ENCODE measurements at places on chromosomes 5 and 9.

DNA sequence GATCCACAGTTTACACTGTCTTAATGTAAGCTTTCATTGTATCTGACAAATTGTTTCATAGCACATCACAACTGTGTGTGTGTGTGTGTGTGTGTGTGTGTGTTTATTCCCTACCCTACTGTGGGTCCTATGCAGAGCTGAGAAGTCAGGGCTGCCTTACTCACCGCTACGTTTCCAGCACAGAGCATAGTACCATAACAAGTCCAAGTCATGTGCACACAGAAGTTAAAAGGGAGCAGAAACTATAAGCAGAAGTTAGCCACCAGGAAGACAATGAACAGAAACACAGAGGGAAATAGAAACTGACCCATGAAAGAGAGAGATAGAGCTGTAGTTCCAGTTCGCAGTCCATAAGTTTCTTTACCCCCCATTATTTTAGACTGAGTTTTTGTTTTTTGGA is 38.2 kb upstream of the DMXL1 start:
- DNase-seq: no peak

DNA sequence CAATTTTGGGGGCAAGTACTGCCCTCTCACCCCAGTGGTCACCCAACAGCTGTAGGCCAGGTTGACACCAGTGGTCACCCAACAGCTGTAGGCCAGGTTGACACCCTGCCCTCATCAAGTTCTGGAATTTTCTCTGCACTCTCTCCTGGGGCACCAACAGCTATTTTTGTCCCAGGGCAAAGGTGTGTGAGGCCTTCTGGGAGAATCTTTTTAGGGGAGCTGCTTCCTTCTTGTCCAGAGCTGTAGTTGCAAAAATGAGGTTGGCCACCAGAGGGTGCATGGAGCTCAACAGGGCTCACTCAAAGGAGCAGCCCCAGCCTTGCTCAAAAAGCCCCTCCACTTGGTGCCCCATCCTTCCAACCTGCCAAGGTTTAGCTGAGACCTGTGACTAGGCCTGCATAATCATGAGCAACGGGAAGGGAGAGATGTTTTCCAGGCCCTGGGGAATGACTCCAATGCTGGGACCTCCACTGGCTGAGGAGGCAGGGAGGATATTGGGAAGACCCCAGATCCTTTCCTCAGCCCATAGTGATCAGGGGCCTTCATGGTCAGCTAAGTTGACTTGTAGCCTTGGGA is 10.6 kb upstream of the P4HA2 start:
- peak; percentile 67 for DNase-seq

DNA sequence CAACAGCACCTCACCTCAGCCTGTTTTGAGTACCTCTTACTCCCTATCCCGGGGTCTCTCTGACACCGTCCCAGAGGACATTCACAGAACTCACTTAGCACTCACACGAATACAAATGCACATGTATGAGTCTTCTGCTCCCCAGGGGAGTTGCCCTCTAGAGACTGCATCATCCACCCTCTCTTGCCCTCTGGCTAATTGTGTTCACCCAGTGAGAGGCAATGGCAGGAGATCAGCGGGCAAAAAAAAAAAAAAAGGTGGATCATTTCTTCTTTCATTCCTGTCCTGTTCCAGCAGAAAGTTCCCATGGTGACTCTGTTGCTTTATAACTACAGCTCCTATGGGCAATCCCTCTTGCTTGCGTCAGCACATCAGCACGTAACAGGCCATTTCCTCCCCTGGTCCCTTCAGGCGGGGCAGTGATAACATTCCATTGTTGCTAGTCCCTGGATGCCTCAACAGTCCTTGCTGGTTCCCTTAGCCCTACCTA is 23.5 kb upstream of the SNX2 start:
- DNase-seq: no peak

GRCh38 chr5:74400067-74400466 is 240.5 kb downstream of the ENC1 start:
- DNase-seq: no peak

DNA sequence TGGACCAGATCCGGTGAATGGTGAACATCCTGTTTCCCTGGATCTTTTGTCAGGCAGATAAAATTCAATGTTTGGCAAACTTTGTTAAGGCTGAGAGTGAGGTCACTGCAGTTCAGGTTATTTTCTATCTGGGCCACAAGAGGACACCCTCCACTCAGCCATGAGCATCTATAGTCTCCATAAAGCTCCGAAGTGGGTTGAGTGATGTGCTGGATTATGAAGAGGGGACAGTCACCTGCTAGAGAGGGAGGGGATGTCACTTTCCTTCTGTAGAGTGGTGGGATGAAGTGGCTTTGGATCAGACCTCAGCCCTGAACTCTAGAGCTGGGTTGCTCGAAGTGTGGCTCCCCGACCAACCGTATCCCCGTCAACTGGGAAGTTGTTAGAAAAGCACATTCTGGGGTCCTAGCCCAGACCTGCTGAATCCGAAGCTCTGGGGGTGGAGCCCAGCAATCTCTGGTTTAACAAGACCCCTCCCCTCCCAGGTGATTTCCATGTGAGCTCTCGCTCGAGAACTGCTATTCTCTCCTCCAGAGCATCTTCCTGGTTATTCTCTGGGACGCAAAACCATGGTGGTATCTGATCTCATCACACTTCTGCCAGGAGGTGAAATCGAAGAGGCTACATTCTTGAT is 31.8 kb upstream of the FGF1 start:
- DNase-seq: peak; percentile 68

GRCh38 chr5:68740226-68740910 is 353.4 kb upstream of the SLC30A5 start:
- DNase-seq: no peak

- DNase-seq: no peak
These were observed 35.4 kb downstream of the DOCK8 start for GRCh38 chr9:250039-250438.

DNA sequence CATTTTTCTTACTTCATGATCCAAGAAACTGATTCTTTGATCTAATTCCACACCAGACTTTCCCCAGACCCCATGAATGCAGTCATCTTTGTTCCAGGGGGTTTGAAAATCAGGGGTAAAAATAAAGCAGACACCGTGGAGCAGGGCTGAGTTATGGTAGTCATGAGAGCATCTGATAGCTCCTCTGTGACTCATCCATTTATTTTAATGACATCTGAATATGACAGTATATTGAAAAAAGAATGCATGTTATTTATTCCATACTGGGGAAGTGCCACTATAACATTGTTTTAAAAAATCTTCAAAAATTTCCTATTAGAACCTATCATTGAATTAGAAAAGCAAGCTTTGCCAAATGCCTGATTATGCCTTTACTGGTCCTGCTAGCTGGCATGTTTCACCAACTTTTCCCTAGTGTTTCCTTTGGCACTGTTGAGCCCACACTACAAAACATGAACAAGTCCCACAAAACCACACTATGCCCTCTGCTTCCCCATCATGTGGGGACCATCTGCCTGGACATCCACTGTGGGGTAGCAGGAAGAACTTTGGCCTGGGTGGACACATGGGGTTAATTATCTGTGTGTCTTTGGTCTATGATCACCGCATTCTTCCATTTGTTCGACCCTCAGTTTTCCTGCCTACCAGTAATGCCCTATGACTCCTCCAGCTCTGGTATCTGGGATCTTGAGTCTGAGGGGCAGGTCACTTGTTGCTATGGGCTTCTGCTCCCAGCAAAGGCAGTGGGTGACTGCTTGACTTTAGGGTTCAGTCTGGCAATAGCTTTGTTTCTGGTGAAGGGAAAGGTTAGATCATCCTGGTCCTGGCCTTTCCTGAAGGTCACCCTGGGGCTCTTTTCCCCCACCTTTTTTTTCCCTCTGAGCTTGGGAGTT is 82.7 kb upstream of the PANK3 start:
- DNase-seq: no peak

DNA sequence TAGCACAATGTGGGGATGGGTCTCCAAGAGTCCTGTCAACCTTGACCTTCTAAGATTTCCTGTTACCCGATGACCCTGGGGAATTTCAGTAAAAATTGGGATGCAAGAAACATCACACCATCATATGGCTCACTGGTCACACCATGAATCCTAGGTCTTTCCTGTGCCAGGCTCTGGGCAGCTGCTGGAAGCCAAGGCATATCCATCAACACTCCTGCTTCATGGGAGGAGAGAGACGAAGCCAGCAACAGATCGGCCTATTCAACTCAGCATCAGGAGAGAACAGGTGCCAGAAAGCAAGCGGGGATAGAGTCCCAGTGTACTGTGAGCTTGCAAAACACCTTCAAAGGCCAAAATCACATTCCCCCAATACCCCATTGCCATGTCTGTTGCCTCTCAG is 6.5 kb upstream of the NEK6 start:
- DNase-seq: no peak

GRCh38 chr9:33117306-33117705 is 40.8 kb upstream of the SMU1 start:
- no peak for DNase-seq

- no peak for DNase-seq
These were observed 73.0 kb downstream of the RASEF start for GRCh38 chr9:82989929-82990328.

DNA sequence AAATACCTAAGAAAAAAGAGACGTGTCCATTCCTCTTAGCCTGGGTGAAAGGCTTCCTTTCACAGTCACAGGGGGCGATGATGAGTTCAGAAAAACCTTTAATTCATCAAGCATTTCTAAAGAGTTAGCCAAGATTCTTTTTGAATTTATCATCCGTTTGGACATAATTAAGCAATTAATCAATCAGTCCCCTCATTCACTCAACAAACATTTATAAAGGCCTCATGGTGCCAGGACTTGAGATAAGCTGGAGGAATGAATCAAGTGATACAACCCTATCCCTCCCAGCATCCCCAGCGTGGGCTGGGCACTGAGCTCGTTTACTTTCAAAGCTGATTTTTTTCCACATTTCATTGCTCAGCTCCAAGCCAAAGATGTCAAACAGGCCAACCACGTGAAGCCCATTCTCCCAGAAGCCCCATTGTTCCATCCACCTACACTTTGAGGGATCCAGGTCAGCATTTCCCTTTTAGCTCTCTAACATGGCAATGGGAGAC is 140.5 kb downstream of the SLIT3 start:
- DNase-seq: no peak

GRCh38 chr9:130487500-130487899 is 42.7 kb downstream of the ASS1 start:
- no peak for DNase-seq

DNA sequence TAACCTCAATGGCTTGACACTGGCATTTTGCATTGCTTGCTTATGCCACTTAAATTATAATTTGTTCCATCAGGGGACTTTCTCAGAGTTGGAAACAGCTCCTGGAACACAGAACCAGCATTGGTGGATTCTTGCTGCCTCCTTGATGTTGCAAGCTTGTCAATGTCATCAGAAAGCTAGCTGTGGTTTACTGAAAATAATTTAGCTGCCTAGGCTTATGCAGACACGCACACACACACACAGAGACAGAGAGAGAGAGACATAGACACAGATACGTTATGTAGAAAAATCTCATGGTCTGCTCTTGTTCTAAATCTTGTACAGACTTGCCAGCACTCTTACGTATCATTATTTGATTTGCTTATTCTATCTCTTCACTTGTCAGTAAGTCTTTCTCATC is 78.0 kb downstream of the HMHB1 start:
- no peak for DNase-seq

- no peak for DNase-seq
These were observed 106.4 kb upstream of the SLC12A2 start for GRCh38 chr5:127976991-127977717.

GRCh38 chr5:32390819-32391591 is 53.5 kb downstream of the ZFR start:
- no peak for DNase-seq

GRCh38 chr5:124596595-124597421 is 149.6 kb downstream of the ZNF608 start:
- no peak for DNase-seq

GRCh38 chr9:92097997-92098482 is 17.2 kb downstream of the SPTLC1 start:
- peak; percentile 18 for DNase-seq

DNA sequence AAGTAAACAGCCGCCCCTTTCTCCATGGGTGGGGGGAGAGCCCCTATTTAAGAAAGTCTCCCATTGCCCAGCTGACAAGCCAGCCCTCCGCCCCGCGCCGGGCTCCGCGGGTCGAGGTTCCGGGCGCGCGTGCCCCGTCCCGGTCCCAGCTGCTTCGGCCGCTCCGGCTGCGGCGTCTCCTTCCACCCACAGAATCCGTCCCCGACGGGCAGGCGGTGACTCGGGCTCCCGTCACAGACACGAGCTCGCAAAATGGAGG is 223 bp downstream of the NR3C1 start:
- DNase-seq: no peak

DNA sequence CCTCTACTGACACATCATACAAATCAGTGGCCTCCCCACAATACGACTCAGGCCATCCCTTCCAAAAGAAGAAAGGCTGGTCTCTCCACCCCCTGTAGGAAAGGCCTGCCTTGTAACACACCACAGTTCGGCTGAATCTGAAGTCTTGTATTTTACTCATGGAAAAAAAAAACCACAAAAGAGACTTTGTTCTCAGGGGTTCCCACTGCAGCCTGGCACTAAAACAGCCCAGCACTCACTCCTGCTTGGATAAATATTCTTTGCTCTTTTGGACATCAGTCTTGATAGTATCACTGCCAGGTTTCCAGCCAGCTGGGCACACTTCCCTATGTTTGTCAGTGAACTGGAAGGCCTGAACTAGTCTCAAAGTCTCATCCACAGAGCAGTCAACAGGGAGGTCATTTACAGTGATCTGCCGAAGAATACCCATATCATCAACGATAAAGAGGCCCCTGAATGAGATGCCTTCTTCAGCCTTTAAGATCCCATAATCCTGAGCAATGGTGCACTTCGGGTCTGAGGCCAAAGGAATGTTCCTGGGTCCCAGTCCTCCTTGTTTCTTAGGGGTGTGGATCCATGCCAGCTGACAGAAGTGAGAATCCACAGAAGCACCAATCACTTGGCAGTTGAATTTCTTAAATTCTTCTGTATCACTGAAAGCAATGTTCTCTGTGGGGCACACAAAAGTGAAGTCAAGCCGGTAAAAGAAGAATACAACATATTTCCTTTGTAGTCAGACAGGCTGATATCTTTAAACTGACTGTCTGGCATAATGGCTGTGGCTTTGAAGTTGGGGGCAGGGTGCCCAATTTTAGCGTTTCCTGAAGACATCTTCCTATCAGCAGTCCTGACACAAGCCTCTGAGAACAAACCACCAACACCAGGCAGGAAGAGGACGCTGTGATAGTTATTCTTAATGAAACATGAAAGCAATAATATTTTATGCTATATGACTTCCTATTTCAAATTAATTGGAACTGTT is 198.1 kb downstream of the LURAP1L start:
- DNase-seq: no peak

GRCh38 chr5:92758552-92758951 is 822.5 kb downstream of the NR2F1-AS1 start:
- no peak for DNase-seq

- DNase-seq: no peak
These were observed 12.5 kb upstream of the FAM120AOS start for GRCh38 chr9:93465855-93466254.

DNA sequence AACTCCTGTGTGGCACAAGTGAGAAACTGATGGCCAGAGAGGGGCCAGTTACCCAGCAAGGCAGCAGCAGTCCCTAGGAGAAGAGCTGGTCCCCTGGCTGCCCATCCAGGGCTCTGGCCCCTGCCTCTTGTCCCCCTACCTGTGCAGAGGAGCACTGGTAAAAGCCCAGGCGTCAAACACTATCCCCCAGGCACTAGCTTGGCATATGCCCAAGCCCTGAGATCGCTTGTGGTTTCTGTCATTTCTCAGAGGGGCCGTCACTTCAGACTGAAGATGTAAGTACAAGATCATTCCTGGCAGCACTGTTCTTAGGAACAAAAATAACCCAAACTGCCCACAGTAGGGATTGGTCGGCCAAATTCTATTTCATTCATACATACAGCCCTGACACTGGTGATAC is 53.9 kb downstream of the COL15A1 start:
- DNase-seq: no peak

- DNase-seq: peak; percentile 74
These were observed 21.5 kb upstream of the KLF9 start for GRCh38 chr9:70435948-70436347.

Measured in muscle of arm (tissue), 14 donors.